ENCODE measurements at places on chromosomes 13 and 19.

DNA sequence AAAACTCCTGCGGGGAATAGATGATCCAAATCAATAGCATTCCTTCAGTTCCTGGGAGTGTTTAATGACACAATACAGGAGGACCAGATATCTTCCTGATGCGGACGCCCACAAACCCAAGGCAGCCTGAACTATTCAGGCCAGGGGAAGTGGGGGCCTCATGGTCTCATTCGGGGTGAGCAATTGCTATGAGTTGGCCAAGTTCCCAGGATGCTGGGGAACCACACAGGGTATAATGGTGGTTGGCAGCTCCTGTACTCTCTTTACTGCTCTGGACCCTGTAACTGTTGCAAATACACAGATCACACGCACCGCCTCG lies 401.2 kb downstream of the IRS2 start:
- no peak for DNase-seq

GRCh38 chr13:45433381-45433790 lies 15.2 kb upstream of the SLC25A30 start:
- no peak for DNase-seq

GRCh38 chr13:94309576-94309975 lies 169.9 kb downstream of the DCT start:
- DNase-seq = no peak

DNA sequence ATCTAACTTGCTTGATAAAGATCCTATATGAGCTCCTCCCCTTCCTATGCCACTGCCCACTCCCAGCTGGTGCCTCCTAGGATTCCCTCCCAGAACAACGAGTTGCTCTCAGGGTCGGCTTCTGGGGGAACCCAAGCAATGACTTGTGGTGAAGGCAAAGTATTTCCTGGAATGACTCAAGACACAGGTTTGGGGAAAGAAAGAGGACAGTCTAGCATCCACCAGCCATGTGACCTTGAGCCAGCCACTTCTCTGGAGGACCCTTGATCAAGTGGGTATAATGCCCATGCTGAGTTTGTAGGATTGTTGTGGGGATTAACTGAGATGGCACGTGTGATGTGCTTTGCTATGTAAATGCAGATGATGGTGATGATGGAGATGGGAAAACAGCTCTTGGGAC lies 33.0 kb downstream of the MBD3L2B start:
- no peak for DNase-seq

DNA sequence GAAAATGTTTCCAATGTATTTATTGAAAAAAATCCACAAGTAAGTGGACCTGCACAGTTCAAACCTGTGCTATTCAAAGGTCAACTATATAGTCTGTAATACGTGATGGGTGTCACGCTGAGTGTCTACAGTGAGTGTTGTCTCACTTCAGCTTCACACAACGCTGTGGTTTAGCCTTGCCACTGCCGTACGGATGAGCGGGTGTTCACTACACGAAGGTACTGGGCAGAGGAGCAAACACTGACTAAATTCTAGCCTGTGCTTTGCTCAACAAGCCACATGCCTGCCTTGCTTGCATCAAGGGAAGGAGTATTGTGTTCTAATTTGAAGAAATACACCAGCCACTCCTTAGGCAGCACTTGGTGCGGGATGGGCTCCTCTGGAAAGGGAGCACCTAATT lies 3.4 kb upstream of the FFAR3 start:
- no peak for DNase-seq

DNA sequence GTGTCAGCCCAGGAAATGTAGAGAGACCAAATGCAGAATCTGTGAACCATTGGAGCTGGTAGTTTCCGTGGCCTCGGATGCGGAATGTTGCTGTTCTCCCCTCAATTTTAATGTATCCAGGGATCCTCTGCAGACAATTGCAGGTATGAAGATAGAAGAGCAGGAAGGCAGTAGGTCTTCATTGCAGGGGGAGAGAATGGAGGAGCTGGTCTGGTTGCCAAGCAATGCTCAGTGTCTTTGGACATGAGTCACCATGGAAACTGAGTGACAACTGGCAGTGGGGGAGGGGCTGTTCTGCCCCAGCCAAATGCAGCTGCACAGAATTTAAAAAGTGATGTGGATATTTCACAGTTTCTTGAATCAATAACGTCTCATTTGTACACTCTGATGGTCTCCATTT lies 56.1 kb upstream of the ZNF835 start:
- no peak for DNase-seq

DNA sequence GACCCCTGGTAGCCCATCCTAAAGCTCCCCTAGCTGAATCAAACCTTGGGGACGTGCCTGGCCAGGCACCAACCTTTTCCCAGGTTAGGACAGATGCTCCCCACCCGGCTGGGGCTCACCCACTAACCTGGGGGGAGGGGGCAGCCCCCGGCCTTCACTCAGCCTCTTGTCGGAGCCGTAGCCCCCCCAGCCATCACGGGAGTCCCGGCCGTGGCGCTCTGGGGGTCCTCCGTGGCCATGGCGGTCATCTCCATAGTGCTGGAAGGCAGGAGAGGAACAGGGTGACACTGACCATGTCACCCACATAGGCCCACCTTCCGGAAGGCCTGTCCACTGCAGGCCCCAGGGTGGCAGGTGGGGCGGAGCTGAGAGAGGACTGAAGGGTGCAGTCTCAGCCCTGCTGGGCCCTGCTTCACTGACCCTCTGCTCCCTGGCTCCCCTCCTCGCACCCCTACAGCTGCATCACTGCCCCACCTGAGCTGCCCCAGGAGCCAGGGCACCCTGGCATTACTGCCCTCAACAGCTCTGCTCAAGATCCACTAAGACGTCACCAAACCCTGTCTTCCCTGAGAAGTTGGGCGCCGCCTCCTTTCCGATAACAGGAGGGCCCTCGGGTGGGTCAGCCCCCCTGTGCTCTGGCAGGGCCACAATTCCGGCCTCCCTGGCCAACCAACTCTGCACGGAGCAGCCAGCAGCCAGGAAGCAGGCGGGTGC lies 22.6 kb upstream of the TINCR start:
- no peak for DNase-seq

- DNase-seq = no peak
These were observed 87.9 kb upstream of the POSTN start for GRCh38 chr13:37686501-37686900.

- no peak for DNase-seq
These were observed 19.1 kb downstream of the SYDE1 start for GRCh38 chr19:15126131-15126910.

GRCh38 chr13:46530084-46530935 lies 22.7 kb upstream of the LRCH1 start:
- no peak for DNase-seq

DNA sequence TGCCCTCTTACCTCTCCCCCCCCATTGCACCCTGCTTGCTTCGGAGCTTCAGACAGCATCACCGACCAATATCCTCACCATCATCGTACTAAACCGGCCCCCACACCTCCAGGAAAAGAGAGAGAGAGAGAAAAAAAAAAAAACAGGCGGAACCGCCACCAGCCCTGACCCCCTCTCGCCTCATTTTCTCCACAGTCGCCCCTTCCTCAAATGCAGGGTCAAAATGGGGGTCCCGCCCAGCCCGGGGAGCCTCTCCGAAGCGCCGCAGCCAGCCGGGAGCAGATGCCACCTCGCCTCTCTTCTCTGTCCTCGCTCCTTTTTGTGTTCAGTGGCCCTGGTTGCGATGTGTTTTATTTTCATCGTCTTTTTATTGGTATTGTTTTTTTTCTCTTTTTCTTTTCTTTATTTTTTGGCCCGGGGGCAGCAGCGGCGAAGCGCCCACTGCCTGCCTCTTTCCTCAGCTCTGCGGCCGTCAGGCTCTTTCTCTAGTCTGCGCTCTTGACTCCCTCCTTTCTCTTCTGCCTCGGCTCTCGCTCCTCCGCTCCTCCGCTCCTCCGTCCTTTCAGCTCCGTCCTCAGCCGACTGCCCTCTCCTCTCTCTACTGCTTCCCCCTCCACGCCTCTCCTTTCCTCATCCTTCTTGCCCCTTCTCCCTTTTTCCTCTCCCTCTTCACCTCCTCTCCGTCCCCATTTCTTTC lies 41.4 kb downstream of the DEDD2 start:
- no peak for DNase-seq

- no peak for DNase-seq
These were observed 93.1 kb downstream of the PCDH17 start for GRCh38 chr13:57724486-57725272.

- DNase-seq = peak; percentile 92
These were observed 1.5 kb upstream of the FTL start for GRCh38 chr19:48963371-48964204.

DNA sequence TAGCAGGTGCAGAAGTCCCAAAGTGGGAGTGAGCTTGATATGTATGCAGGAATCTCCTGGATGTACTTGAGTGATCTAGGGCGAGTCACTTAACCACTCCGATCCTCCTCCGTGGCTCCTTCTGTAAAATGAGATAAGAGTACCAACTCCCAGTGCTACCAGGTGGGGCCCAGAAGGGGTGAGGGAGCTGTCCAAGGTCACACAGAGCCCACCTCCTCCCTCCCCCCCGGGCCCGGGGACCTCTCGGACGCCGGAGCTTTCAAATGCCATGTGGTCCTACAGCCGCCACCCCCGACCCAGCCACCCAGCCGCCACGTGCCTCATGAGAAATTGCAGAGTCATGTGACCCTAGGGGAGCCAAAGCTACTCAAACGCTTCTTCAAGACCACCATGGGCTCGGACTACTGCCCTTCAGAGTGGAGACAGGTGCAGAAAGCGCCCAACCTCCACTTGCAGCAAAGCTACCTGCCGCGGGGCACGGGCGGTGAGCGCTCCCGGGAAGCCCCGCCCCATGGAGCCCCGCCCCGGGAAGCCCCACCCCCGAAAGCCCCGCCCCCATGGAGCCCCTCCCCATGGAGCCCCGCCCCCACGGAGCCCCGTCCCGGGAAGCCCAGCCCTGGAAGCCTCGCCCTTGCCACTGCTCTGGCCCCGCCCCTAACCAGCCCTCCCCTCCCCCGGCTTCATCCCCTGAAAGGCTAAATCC lies 10.1 kb upstream of the ZNF358 start:
- no peak for DNase-seq

GRCh38 chr19:14363183-14364097 lies 17.8 kb upstream of the ADGRE5 start:
- peak; percentile 66 for DNase-seq
